ENCODE measurements at places on chromosomes 12 and 14.

GRCh38 chr14:99322731-99323599 is 51.0 kb upstream of the BCL11B start:
- no peak for DNase-seq

DNA sequence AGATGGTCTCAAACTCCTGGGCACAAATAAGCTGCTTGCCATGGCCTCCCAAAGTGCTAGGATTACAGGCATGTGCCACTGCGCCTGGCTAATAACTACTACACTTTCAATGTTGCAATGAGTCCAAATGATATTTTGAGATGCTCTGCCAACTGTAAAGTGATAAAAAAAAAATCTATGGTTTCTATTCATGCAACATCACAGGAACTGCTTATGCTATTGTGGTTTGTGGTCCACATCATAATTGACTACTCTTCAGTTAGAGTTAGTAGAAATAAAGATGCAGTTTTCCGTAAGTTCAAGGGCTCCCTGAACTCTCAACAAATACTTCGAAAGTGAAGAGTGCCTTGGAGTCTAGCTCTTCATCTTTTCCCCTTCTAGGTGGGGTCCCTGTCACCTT is 239.4 kb downstream of the C12orf75 start:
- DNase-seq: no peak

- no peak for DNase-seq
Observed at GRCh38 chr12:4296751-4297150, 23.2 kb downstream of the CCND2 start.

DNA sequence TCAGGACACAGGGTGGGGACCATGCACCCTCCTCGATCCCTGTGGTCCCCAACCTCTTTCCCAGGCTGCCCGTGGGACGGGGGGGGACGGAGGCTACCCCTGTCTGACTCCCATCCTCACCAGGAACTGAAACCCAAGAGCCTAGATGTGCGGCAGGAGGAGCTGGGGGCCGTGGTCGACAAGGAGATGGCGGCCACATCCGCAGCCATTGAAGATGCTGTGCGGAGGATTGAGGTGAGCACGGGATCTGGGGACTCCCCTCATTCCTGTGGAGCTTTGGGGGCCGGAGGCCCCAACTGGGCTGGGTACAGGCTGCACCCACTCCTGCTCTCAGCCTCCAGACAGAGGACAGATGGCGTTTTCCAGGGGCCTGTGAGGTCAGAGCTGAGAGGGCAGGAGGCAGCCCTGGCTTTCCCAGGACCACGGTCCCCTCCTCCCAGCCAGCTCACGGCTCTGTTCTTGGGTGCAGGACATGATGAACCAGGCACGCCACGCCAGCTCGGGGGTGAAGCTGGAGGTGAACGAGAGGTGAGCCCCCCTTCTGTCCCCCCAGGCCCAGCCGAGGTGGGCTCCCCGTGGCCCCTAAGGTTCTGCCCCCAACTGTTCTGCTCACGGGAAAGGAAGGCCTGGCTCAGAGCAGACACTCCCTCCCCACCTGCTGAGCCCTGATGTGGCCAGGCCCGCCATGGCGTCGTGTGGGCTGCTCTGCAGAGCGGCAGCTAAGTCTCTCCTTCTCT is 24.2 kb downstream of the HIP1R start:
- DNase-seq: no peak

GRCh38 chr14:71619472-71619871 is 312.8 kb upstream of the RGS6 start:
- no peak for DNase-seq

GRCh38 chr14:76498463-76498935 is 122.6 kb downstream of the ESRRB start:
- DNase-seq: no peak

- no peak for DNase-seq
Observed at GRCh38 chr14:35867280-35867629, 41.1 kb downstream of the BRMS1L start.

- no peak for DNase-seq
Observed at GRCh38 chr12:94872971-94873733, 130.3 kb downstream of the NDUFA12 start.
